Endodermal cell (in vitro differentiated cells): ENCODE measurements at places on chromosomes 3 and 15. TPM values are rescaled to one million over a fixed set of nuclear protein-coding genes. Genes with fewer than 3 reads are reported as not detected.

- peaks cover 11% of the 10 kb centered on the region for H3K27me3 ChIP-seq
- no peak for DNase-seq
- H3K4me3 ChIP-seq, result no peak overlapping the region
- H3K36me3 ChIP-seq, result no peaks in the 10 kb centered on the region
- no peak overlapping the region for H3K27ac ChIP-seq
- peaks cover 8% of the 10 kb centered on the region for H3K4me1 ChIP-seq
Observed at GRCh38 chr15:28881170-28881569, 4.6 kb upstream of the APBA2 start.

- no peaks in the 10 kb centered on the region for H3K36me3 ChIP-seq
- peak; percentile 36 for DNase-seq
- no peaks in the 10 kb centered on the region for H3K27me3 ChIP-seq
- H3K27ac ChIP-seq, result no peak overlapping the region
- H3K4me1 ChIP-seq, result no peaks in the 10 kb centered on the region
- H3K4me3 ChIP-seq, result no peak overlapping the region
Observed at GRCh38 chr15:77909182-77909940, 168.2 kb downstream of the TBC1D2B start.

The GPR87 gene
- total RNA-seq, result 0.23 TPM in 1 of 3 replicates, not detected in the others

GRCh38 chr15:61500951-61501620 lies 272.0 kb upstream of the RORA start:
- DNase-seq, result no peak
- peaks cover 64% of the 10 kb centered on the region for H3K27me3 ChIP-seq
- H3K36me3 ChIP-seq, result no peaks in the 10 kb centered on the region
- peaks cover 5% of the 10 kb centered on the region for H3K4me1 ChIP-seq

The ARID3B gene
- 99.4 and 102 TPM in 2 replicates for total RNA-seq

DNA sequence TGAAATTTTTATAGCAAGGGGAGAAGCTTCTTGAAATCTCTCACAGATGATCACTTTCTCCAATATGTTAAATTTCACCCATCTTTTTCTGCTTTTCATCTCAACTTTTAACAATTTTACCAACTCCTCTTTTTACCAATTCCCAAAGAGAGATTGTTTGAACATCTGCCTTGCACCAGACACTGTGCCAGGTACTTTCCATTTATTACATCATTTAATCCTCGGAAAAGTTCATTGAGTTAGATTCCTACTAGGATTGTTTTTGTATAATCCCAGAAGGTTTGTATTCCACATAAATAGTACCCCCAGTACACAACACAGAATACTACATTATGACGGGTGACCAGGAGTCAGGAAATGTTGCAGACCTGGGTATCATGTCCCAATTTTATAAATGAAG lies 74.1 kb downstream of the ATP8B4 start:
- no peak overlapping the region for H3K4me3 ChIP-seq
- no peaks in the 10 kb centered on the region for H3K27me3 ChIP-seq
- H3K36me3 ChIP-seq, result no peaks in the 10 kb centered on the region
- H3K4me1 ChIP-seq, result no peaks in the 10 kb centered on the region
